Renal cortex interstitium (tissue), 15 donors: ENCODE measurements at places on chromosomes 4 and X. TPM values are rescaled to one million over a fixed set of nuclear protein-coding genes. Genes with fewer than 3 reads are reported as not detected.

The PLRG1 gene
- 117 TPM for polyA plus RNA-seq

- no peak for DNase-seq
Measured at GRCh38 chr4:3683077-3683743, 83.0 kb upstream of the ADRA2C start.

GRCh38 chrX:37847733-37848197, 394 bp upstream of the DYNLT3 start:
- DNase-seq, result no peak

- DNase-seq, result no peak
Measured at GRCh38 chrX:65837875-65838549, 170.6 kb downstream of the MSN start.
